ENCODE measurements at places on chromosomes 2 and 18.

- DNase-seq = no peak
Measured at GRCh38 chr2:123915380-123915779, 109.7 kb upstream of the CNTNAP5 start.

DNA sequence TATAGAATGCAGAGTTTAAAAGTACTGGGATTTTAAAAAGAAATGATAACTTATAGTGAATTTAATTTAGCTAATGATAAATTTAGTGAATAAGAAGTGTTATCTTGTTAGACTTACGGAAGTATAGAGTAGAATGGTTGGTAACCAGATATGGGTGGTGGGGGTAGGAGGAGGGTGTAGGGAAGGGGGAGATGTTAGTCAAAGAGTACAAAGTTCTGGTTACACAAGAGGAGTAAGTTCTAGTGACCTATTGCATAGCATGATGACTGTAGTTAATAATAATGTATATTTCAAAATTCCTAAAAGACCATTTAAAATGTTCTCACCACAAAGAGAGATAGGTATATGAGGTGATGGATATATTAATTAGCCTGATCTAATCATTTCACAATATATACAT is 184.8 kb upstream of the STON1 start:
- no peak for DNase-seq

DNA sequence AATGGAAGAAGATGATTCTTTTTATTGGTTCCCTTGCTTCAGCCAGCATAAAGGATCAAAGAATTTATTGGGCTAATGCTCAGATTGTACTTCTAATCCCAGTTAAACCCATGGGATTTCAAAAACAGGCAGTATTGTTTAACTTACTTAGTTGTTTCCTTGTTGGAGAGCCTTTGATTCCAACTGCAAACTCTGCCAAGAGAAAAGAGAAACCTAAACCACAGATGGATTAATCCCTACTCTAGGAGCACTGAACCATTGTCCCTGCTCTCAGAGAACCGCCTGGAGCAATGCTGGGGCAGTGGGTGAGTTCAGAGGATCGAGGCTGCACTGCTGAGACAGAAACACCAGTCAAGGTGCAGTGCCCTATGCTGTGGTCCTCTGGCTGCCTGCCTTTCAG is 44.9 kb upstream of the SIGLEC15 start:
- DNase-seq = no peak

GRCh38 chr2:120893811-120894584 is 158.3 kb downstream of the GLI2 start:
- no peak for DNase-seq

- no peak for DNase-seq
Measured at GRCh38 chr18:2331491-2331890, 239.8 kb downstream of the METTL4 start.

GRCh38 chr2:99495115-99495860 is 5.5 kb upstream of the REV1 start:
- no peak for DNase-seq

DNA sequence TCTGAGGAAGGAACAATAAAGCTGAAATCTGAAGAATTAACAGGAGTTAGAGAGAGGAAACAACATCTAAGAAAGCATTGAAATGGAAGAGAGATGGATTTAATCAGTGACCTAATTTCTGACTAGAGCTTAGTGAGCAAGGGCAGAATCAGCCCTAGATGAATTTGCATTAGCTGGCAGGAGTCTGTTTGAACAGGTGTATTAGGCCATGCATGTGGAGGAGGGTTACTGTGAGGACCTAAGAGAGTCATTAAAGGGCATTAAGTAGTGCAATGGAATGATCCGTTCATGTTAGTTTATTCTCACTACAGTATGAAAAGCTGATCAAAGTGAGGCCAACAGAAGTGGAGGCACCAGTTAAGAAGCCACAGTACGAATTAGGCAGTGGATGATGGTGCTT is 285.3 kb downstream of the GRB14 start:
- DNase-seq = no peak

GRCh38 chr2:81872006-81872405 is 1567.5 kb upstream of the LRRTM1 start:
- no peak for DNase-seq

- DNase-seq = no peak
Measured at GRCh38 chr2:30428827-30429461, 18.1 kb upstream of the LCLAT1 start.

DNA sequence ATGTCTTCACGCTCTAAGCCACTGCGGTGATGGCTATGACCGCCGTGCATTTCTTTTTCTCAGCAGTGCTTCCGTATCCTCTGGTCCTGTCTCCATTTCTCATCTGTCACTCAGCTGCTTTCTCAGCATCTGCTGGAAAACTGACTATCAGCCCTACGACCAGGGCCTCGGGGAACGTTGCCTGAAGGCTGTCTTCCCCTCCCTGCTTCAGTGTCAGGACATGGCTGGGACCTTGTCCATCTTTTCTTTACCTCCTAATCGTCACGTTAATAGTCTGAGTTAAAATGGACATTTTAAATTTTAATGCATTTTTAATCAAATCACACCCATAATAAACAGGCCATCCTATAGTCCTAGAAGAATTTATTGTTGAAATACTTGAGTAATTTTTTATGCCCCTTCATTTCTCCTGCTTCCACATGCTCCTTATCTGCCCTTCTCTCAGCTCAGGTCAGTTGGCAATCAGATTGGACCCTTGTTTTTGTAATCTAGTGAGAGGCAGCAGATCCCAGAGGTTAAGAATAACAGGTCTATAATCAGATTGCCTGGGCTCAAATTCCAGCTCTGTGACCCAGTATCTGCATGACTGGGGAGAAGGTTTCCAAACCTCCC is 250.2 kb upstream of the SIX3 start:
- no peak for DNase-seq

GRCh38 chr2:201257381-201257955 is 2.9 kb upstream of the CASP8 start:
- DNase-seq = no peak

- no peak for DNase-seq
Measured at GRCh38 chr2:168814046-168814445, 11.6 kb downstream of the NOSTRIN start.

Measured in breast epithelium (tissue), 4 donors.